ENCODE measurements at places on chromosomes 1 and 21.

DNA sequence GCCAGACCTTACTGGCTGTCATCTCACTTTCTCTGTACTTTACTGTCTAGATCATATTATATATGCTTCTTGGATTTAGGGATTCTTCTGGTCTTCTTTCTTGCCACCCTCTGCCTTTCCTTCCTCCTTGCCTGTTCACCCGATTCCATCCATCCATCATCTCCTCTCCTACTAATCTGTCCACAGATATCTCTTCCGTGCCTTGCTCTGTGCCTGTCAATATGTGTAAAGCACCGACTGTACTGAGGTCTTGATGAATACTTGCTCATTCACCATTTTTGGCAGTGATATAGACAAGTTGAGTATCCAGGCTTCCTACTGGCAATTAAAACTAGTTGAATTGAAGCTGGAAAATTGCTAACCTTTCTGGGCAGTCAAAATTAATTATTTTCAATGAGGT lies 8.1 kb downstream of the FMN2 start:
- DNase-seq: no peak

DNA sequence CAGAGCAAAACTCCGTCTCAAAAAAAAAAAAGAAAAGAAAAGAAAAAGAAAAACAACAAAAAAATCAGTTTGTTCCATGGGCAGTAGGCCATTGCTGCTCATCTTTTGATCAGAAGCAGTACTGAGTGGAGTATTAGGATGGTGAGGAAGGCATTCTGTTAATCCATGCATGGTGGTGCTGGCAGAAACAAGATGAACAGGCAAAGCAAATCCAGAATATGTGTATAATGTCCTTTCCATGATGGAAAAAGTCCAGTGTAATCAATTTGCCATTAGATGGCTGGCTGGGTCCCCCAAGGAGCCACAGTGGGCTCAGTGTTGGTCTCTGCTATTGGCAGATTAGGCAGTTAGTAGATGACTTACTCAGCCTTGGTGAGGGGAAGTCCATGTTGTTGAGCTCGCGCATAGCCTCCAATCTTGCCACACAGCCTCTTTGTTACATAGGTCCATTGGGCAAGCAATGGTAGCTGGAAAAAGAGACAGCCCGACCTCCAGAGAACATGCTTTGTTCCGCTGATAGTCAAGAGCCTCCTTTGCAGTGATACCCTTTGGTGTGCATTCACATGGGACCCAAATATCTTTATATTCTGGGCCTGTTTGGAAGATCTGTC lies 23.3 kb downstream of the H3-3A start:
- DNase-seq: no peak

- DNase-seq: no peak
Observed at GRCh38 chr1:217048104-217048707, 325.0 kb upstream of the ESRRG start.

- no peak for DNase-seq
Observed at GRCh38 chr1:186183219-186183618, 191.8 kb downstream of the TPR start.

Data from GM18507 (cell line).